ENCODE measurements at places on chromosomes 2 and 18.

DNA sequence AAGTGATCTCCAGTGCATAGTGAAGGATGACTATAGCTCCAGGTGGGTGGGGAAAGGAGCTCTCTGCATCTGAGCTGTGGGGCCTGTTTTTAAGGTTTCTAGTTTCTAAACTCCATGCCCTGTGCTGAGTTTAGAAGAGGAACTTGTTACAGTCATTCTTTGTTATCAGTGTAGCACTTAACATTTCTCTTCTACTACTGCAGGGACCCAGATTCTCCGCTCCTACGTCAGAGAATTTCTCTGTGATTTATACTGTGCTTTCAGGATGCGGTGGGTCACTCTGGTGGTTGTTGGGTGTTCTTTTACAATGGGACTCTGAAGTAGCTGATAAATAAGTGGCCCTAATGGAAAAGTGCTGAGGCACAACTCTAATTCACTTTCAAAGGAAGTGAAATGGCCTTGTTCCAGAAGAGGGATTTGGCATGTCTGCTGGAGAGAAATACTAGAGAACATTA, 122.0 kb downstream of the WDSUB1 start:
- no peaks in the 10 kb centered on the region for H3K4me1 ChIP-seq
- ATAC-seq, result no peak
- no peaks in the 10 kb centered on the region for H3K36me3 ChIP-seq
- H3K27me3 ChIP-seq, result no peaks in the 10 kb centered on the region
- no peak overlapping the region for H3K4me3 ChIP-seq
- no peak overlapping the region for H3K27ac ChIP-seq

DNA sequence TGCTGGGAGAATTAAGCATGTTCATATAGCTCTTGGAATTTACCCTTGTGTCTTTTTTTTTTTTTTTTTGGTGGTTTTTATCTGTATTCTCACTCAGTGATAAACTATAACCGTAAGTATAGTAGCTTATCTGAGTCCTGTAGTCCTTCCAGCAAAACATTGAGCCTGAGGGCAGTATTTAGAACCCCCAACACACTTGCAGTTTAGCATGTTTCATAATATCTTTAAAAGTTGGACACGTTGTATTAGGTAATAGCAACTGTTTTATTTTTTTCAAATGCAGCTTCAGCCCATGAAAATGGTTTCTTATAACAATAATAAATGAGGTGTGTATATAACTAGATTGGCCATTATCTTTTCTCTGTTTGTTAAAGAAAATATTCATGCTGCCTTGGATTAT, 603.5 kb upstream of the HS6ST1 start:
- no peak overlapping the region for H3K4me3 ChIP-seq
- ATAC-seq, result no peak
- no peaks in the 10 kb centered on the region for H3K4me1 ChIP-seq
- H3K27ac ChIP-seq, result no peak overlapping the region
- no peaks in the 10 kb centered on the region for H3K27me3 ChIP-seq
- no peaks in the 10 kb centered on the region for H3K36me3 ChIP-seq

DNA sequence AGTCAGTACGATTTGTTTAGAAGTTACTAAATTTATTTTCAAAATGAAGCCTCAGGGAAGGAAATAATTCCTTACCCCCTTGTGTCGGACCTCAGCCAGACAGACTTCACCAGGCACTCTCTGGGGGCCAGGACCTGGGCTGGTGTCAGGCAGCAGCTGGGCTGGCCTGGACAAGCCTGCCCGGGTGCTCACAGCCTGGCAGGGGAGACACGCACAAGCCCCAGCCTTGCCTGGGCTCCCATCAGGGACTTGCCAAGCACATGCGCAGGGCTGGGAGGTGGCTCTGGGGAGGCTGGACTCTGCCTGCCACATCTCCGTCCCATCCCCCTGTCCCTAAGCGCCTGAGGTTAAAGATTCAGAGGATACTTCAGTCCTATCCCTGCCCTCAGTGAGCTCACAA, 56.8 kb upstream of the HS6ST1 start:
- H3K4me1 ChIP-seq, result peaks cover 20% of the 10 kb centered on the region
- no peaks in the 10 kb centered on the region for H3K36me3 ChIP-seq
- H3K27ac ChIP-seq, result peak overlapping the region; percentile 84
- ATAC-seq, result peak; percentile 54
- no peak overlapping the region for H3K4me3 ChIP-seq

- peaks cover 35% of the 10 kb centered on the region for H3K27me3 ChIP-seq
- no peak overlapping the region for H3K27ac ChIP-seq
- H3K36me3 ChIP-seq, result no peaks in the 10 kb centered on the region
Measured at GRCh38 chr18:77906103-77906892, 656.6 kb downstream of the GALR1 start.

DNA sequence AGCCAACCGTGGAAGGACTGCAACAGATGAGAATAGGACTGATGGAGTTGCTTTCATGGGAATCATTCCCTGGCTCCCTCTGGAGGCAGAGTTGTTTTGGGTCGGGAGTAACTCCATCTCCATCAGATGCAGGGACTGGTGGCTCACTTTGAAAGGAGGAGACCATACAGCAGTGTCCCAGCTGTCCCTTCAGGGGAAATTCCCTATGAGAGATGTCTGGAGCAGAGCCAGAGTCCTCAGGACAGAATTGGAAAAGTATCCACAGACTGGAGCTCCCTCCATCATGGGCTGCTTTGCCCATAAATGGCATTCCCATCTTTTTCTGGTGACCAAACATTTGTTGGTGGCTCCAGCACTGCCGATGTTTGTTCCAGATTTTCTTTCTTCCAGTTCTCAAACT, 144.3 kb downstream of the NCK2 start:
- no peak overlapping the region for H3K27ac ChIP-seq
- H3K27me3 ChIP-seq, result no peaks in the 10 kb centered on the region
- peaks cover 53% of the 10 kb centered on the region for H3K4me1 ChIP-seq
- no peak overlapping the region for H3K4me3 ChIP-seq
- ATAC-seq, result no peak

- H3K4me1 ChIP-seq, result peaks cover 14% of the 10 kb centered on the region
- H3K27me3 ChIP-seq, result no peaks in the 10 kb centered on the region
- H3K36me3 ChIP-seq, result no peaks in the 10 kb centered on the region
- no peak overlapping the region for H3K4me3 ChIP-seq
Measured at GRCh38 chr18:34730774-34731173, 20.7 kb downstream of the DTNA start.

DNA sequence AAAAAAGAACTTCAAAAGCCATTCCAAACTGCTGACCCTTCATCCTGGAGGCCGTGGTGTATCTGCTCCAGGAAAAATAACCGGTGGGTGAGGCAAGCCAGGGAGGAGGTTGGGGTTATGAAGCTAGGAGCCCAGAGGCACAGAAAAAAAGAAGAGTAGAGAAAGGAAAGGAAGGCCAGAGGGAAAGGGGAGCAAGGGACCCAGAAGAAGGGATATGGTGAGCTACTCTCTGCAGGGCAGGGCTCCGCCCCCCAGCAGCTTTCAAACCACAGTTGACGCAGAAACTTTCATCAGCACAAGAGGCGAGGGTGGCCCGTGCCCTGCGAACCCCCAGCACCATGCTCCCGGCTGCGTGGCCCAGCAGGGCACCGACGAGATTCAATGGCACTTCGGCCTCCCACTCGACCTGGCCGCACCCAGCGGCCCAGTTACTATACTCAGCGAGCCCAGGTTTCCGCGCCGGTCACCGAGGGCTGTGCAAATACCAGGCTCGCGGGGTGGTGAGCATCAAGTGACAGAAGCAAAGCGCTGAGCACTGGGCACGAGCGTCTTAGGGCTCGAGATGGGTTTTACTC, 665 bp downstream of the MCM6 start:
- H3K27me3 ChIP-seq, result no peaks in the 10 kb centered on the region
- no peaks in the 10 kb centered on the region for H3K4me1 ChIP-seq
- peak overlapping the region; percentile 85 for H3K4me3 ChIP-seq

- H3K27ac ChIP-seq, result no peak overlapping the region
- ATAC-seq, result no peak
- H3K4me3 ChIP-seq, result no peak overlapping the region
- no peaks in the 10 kb centered on the region for H3K36me3 ChIP-seq
- no peaks in the 10 kb centered on the region for H3K4me1 ChIP-seq
- H3K27me3 ChIP-seq, result peaks cover 5% of the 10 kb centered on the region
Measured at GRCh38 chr2:138610201-138610953, 108.8 kb downstream of the SPOPL start.

GRCh38 chr2:35501076-35501475, 854.5 kb upstream of the CRIM1 start:
- no peak overlapping the region for H3K4me3 ChIP-seq
- no peaks in the 10 kb centered on the region for H3K27me3 ChIP-seq
- H3K4me1 ChIP-seq, result no peaks in the 10 kb centered on the region
- H3K36me3 ChIP-seq, result no peaks in the 10 kb centered on the region

DNA sequence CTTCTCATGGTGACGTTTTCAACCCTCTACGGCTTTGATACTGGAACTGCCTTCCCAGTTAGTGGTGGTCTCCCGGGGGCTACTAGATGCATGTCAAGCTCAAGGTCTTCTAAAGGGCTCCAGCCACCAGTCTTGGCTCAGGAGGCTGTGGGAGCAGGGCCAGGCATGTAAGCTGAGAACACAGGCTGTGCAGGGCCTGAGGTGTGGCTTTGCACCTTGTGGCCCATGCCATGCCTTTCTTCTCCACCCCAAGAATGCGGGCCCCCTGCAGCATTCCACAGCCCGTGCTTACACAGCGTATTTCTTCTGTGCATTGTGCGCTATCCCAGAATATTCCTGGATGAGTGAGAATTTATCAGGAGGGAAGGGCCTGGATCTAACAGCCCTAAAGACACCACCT, 144.9 kb downstream of the SEPTIN10 start:
- H3K36me3 ChIP-seq, result no peaks in the 10 kb centered on the region
- no peaks in the 10 kb centered on the region for H3K4me1 ChIP-seq
- ATAC-seq, result no peak
- no peak overlapping the region for H3K4me3 ChIP-seq

DNA sequence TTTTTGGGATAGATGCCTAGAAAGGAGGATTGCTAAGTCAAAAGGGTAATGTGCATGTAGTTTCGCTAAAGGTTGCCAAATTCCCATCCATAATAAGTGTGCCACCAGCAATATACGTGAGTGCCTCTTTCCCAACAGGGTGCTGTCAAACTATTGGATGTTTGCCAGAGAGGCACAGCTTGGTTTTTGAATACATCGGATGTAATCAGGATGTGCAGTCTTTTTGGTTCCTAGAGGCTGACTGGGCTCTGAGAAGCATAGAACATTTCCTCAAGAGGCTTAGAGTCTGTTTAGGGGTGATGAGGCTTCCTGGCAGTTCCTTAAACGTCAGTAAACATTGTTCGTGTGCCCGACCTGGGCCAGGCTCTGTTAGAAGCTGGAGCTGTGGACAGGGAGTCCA, 28.0 kb downstream of the AGAP1 start:
- H3K36me3 ChIP-seq, result no peaks in the 10 kb centered on the region
- no peaks in the 10 kb centered on the region for H3K4me1 ChIP-seq
- H3K27ac ChIP-seq, result no peak overlapping the region
- no peak for ATAC-seq

- no peak overlapping the region for H3K27ac ChIP-seq
- no peaks in the 10 kb centered on the region for H3K36me3 ChIP-seq
- H3K4me1 ChIP-seq, result no peaks in the 10 kb centered on the region
- no peaks in the 10 kb centered on the region for H3K27me3 ChIP-seq
Measured at GRCh38 chr2:107112561-107112960, 226.6 kb upstream of the ST6GAL2 start.
